Suprapubic skin (tissue), 4 donors: ENCODE measurements at places on chromosomes 5 and 9. TPM values are rescaled to one million over a fixed set of nuclear protein-coding genes. Genes with fewer than 3 reads are reported as not detected.
A peak's percentile ranks its signal among the peaks of the same experiment; 100 is the strongest.

GRCh38 chr5:172736508-172737135 is 34.4 kb downstream of the DUSP1 start:
- no peak for DNase-seq

- DNase-seq, result no peak
These were observed 23.4 kb upstream of the GPX8 start for GRCh38 chr5:55136521-55136920.

The NXNL2 gene
- not detected for total RNA-seq

DNA sequence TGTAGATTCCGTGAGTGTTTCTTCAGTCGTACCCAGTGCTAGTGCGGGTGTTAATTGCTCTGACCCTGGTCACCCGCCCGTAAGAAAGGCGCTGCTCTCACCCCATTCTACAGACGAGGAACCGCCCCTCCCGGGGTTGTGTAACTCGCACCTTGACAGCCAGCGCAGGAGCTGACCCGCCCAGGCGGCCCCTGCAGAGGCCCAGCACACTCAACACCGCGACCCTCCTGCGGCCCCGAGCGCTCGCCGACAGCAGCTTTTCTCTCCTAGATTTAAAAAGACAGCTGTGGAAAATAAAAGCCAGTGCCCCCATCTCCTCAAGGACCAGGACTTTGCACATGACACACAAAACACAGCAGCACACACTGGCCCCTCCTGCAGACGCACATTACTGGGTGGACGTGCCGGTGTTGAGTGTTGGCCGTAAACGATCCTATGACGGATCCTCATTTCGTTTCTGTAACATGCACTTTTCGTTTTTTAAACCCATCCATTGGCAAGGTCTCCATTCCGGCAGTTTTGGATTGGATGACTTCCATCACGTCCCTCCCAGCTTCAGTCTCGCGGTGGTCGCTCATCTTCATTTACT is 22.9 kb downstream of the OR2V2 start:
- DNase-seq, result peak; percentile 46

The GDF9 gene
- 0.98 TPM for total RNA-seq

The CDH18 gene
- total RNA-seq, result 0.76 TPM

DNA sequence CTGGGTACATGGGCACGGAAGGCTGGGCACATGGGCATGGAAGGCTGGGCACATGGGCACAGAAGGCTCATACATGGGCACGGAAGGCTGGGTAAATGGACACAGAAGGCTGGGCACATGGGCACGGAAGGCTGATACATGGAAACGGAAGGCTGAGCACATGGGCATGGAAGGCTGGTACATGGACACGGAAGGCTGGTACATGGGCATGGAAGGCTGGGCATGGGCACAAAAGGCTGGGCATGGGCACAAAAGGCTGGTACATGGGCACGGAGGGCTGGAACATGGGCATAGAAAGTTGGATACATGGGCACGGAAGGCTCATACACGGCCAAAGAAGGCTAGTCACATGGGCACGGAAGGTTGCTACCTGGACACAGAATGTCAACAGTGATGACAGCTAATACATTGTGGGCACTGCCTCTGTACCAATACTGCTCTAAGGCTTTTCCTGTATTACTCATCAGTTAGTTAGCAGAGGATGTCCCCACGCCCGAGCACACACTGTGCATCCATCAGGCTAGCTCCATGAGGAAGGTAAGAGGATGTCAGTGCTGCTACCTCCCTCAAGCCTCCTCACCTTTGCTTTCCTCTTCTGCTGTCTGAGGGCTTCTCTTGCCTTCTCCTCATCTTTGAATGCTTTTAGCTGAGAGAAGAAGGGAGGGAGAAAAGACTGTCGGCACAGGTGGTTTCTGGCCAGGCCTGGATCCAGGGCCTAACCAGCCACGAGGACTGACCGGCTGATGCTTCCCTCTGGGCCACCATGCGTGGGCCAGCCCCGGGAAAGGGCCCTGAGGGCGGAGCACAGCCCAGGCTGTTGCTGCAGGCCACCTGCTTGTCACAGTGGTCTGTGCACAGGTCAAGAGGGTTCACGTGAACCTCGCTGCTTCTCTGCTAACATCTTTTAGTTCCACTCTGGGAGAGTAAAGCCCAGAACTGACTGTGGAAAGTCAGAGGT is 14.3 kb downstream of the GPX3 start:
- no peak for DNase-seq

- DNase-seq, result no peak
These were observed 52.1 kb downstream of the GRIA1 start for GRCh38 chr5:153542536-153542935.

- DNase-seq, result no peak
These were observed 30.3 kb downstream of the GOLPH3 start for GRCh38 chr5:32143617-32144377.

- no peak for DNase-seq
These were observed 346.9 kb upstream of the TLE4 start for GRCh38 chr9:79224672-79225433.

DNA sequence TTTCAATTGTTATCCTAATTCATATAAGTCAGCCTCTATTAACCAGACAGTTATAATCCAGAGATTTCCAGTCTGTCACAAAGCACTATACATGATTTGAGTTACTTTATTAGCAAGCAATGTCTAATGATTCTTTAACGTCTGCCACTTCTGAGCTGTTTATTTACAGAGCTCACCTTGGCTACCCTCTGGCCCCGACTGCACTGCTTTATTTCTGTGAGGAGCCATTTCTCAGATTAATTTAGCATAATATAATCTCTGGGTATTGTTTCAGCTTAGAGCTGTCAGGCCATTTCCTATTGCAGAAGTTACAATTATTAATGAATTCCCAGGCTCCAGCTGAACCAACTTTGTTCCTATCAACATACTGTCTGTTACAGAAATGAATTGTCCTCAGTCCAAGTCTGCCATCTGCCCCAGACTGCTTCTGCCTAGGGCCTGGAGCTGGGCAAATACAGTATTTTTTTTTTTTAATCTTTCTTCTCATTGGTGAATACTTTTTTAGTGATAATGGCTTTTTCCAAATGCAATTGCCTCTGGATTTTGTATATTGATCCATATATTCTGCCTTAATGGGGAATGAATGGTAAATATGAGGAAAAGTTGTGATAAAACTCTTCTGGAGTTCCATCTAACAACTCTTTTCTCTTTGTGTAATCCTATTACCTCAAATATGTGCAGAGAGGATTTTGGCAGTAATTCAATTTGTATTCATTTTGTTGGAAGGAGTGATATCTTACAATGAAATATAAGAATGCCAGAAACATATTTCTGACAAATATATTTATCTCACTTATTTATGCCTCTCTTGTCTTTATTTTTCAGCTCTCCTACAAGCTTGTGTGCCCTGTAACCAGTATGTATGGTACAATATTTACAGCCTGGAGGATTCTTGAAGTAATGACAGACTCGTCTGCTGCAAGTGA is 104.7 kb downstream of the FOCAD start:
- DNase-seq, result no peak

DNA sequence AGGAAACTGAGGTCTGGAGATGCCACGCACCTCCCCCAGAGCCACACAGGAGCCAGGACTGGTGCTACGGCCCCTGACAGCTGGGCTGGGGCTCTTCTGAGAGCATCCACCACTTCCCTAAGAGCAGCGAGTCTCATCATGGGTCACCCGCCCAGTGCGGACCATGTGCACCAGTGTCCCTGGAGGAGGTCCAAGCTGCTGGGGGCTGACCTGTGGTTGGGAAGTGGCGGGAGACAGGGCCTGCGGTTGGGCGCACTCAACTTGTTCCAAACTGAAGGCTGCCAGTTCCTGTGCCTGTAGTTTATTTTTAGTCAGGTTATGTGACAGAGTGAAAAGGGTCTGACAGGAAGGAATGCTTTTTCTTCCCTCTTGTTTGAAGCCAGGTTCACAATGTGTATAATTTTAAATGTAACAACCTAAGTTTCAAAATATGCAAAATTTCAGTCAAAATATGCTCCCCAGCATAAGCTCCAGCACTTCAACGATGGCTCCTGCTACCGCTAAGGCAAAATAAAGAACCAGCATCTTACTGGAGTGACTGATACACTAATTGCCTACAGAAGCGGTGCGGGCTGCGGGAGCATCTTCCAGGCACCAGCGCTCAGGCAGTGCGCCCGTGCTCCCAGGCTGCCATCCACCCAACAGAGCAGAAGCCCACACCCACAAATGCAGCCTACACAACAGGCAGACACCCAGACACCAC is 14.8 kb downstream of the BARHL1 start:
- no peak for DNase-seq

DNA sequence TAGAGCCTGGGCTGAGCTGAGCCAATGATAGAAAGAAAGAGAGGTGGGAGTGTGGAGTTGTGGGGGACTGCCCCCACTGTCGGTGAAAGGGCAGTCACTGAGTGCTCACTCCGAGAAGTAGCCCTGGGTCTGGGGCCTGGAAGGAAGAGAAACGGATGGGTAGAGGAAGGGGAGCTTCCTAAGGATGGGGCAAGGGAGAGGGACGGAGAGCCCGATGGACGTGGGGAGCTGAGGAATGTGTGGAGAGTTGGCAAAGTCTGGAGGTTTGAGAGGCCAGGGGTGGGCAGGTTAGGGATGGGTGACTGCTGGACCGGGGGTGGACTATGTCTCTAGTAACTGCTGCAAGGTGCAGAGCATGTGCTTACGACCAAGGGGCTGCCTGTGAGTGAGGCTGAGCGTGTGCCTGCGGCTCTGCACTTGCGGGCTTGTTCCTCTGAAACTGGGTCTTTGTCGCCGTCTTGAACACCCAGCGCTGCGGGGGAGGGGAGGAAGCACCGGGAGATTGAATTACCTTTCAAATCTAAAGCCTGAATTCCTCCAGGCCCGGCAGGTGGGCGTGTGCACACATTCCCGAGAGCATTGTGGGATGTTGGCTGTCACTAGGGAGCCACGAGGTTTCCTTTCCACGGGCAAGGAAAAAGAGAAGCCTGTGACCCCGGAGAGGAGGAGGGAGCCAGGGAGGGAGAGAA is 76.4 kb upstream of the ARAP3 start:
- DNase-seq, result no peak

DNA sequence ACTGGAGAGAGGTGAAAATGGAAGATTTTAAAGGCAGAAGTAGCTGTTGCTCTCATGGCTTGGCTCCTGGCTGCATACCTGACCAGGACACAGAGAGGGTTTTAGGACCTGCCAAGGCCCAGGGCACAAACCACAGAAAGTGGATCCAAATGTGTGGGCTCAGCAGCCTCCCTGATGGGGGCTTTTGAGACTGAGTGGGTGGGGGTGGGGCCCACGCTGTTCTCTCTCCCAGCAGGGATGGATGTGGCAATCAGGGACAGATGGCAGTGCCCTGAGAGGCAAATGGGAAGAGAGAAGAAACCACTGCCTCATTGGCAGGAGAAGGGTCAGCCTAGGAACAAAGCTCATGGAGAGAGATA is 34.9 kb upstream of the TIFAB start:
- DNase-seq, result no peak

The RNF183 gene
- total RNA-seq, result not detected

DNA sequence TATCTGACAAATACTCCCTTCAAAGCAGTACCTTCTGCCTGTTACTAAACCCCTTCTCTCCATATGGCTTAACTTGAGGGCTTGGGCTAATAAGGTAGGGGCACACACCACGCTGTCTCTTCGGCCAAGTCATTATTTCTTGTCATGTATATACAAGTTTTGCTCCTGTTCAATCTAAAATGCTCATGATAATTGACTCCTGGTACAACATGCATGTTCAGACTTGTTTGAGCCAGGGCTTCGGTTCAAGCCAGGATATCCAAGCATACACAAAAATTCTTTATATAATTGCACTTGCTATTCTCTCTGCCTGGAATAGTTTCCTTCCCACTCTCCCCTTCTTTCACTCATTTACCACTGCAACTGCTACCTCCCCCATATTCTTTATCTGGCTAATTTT is 756.0 kb upstream of the C9orf72 start:
- DNase-seq, result no peak

The PDE8B gene
- total RNA-seq, result 1.5 TPM

The GPX8 gene
- total RNA-seq, result 5.8 TPM

The GABRA1 gene
- total RNA-seq, result not detected

The CCNJL gene
- 0.34 TPM for total RNA-seq

The PCDHA9 gene
- 0.32 TPM for total RNA-seq

- no peak for DNase-seq
These were observed 13.3 kb downstream of the CDC26 start for GRCh38 chr9:113261917-113262671.

DNA sequence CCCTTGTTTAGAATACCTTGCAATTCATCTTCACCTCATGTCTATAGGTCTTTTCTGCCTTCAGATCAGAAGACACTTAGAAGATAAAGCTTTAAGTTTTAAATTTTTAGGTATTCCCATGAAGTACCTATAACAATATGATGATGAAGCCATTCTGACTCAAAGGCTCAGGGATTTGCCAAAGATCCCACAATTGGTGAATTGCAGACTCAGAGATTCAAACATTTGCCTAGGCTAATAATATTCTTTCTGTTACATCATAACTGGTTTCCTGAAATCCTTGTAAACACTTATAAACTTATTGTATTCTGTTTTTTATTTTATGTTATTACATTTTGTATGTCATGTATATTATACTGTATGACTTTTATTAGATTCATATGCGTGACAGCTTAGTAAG is 62.8 kb upstream of the ZFAND5 start:
- no peak for DNase-seq

The FAM153A gene
- 8.2 TPM for total RNA-seq

The RETREG1 gene
- 24.7 TPM for total RNA-seq

GRCh38 chr9:85536076-85536475 is 205.7 kb downstream of the AGTPBP1 start:
- DNase-seq, result no peak

DNA sequence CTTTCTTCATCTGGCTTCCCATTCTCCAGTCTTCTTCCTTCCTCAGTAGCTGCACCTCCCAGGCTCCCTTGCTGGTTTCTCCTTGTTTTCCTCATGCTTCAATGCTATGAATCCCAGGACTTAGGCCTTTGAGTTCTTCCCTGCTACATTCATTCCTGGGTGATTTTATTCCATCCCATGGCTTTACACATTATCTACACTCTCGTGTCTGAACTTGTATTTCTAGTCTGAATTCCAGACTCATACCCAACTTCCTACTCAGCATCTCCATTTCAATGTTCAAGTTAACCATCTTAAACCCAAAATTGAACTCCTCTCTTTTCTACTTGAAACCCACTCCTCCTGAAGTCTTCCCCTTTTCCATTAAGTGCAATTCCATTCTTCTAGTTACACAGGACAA is 20.0 kb downstream of the SLC24A2 start:
- no peak for DNase-seq

GRCh38 chr5:54180630-54181031 is 129.7 kb downstream of the ARL15 start:
- DNase-seq, result no peak

DNA sequence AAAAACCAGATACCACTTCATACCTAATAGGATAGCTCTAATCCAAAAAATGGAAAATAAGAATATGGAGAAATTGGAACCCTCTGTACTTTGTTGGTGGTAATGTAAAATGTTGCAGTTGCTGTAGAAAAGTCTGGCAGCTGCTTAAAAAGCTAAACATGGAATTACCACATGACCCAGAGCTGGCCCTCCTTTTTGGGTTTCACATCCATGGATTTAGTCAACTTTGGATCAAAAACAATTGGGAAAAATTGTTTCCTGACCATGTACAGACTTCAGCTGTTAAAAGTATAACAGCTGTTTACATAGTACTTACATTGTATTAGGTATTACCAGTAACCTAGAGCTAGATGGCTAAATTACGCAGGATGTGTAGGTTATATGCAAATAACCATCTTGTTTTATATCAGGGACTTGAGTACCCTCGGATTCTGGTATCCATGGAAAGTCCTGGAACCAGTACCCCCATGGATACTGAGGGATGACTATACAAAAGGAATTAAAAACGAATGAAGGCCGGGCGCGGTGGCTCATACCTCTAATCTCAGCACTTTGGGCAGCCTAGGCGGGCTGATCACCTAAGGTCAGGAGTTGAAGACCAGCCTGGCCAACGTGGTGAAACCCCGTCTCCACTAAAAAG is 15.8 kb downstream of the DNAJA1 start:
- no peak for DNase-seq
